ENCODE measurements at places on chromosomes 7 and 10.
A peak's percentile ranks its signal among the peaks of the same experiment; 100 is the strongest.

- DNase-seq, result no peak
Observed at GRCh38 chr7:836429-836828, 4.2 kb downstream of the SUN1 start.

- no peak for DNase-seq
Observed at GRCh38 chr10:86111902-86112545, 254.6 kb downstream of the GRID1 start.

- peak; percentile 32 for DNase-seq
Observed at GRCh38 chr10:61452655-61453641, at the start of gene TMEM26. TSS of gene TMEM26 (minus strand) at chr10:61453381. CDS start at chr10:61453081, 300 bp downstream.

DNA sequence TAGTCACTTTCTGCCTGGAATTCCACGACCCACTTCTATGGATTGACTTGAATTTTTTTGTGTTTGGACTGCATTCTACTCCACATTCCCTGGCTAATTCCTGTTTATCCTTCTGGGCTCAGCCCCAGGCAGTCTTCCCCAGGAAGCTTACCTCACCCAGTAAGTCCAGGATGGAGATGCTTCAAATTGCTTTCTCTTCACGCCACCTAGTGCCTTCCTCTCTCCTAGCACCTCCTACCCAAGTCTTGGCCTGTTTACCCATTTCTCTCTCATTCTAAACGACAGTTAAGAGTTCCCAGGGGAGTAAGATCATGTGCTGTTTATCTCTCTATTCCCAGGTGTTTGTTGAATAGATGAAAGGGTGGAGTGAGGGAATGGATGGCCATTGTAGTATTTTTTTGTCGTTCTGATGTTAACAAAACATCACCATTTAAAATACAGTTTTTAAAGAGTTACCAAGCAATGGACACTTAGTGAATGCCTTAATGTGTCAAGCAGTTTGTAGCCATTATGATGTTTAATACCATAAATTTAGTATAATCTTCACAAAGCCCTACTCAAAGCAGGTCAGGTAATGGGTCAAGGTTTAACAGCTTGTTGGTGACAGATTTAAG, 45.5 kb upstream of the TARP start:
- DNase-seq, result peak; percentile 73

All from NCI-H510A treated with DMSO at 0.1 percent for 48 hours (cell line).